ENCODE measurements at places on chromosomes 3 and 15.
A peak's percentile ranks its signal among the peaks of the same experiment; 100 is the strongest.

DNA sequence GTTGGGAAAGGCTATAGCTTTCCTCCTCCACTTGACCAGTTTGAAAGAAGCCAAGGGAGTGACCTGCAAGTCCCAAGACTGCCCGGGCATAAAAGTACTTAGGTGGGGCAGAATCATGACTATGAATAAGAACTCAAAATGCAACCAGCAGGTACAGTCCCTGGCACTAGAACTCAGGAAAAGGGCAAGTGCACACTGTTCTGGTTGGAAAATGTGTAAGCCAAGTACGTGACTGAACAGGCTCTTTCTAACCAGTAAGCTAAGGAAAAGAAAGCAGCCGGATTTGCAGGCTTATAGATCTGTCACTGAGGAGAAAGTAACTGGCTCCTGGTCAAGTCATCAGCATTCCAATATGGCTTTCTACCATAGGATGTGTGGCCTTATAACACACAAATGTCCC, 101.2 kb upstream of the SLC4A7 start:
- DNase-seq: no peak

DNA sequence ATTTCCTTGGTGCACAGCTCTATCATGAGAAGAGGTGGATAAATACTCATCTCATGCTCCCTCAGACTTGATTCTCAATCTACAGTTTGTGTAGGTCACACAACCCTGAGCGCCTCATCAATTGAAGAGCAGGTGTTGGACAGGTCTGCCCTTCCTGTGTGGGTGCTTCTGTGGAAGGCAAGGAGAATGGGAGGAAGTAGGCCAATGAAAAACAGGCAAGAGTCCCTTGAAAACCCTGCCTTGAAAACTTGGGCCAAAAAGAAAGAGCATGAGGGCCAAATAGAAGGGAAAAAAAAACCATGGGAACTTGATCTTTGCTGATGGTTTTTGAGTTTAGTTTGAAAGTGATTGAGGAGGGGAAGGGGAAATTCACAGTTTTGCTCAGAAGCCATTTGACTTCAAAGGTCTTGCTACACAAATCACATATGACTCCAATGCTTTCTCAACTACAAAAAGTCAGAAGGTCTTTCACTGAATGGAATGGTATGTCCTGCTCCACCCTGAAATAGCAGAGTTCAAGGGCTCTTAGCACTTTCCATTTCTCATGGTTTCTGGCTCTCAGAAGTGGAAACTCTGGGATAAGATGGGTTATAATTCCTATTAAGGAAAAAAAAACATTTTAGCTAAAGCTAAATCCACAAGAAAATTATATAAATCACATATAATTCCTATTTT, 37.2 kb upstream of the TM4SF1 start:
- peak; percentile 44 for DNase-seq

DNA sequence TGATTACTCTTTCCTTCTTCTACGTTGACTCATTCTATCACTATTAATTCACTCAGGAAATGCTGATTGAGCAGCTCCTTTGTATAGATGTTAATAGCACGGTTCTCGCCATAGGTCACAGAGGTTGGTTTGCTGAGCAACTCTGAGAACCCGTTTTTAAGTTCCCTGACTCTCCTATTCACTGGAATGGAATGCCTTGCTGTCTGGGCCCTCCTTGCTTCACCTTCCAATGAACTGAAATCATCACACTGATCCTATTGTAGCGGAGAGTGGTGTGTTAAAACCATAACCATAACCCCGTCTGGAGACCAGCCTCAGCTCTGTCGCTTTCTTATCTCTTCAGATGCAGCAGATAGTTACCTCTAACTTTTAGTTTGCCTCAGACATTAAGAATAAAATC, 323.6 kb downstream of the GABRB3 start:
- no peak for DNase-seq

DNA sequence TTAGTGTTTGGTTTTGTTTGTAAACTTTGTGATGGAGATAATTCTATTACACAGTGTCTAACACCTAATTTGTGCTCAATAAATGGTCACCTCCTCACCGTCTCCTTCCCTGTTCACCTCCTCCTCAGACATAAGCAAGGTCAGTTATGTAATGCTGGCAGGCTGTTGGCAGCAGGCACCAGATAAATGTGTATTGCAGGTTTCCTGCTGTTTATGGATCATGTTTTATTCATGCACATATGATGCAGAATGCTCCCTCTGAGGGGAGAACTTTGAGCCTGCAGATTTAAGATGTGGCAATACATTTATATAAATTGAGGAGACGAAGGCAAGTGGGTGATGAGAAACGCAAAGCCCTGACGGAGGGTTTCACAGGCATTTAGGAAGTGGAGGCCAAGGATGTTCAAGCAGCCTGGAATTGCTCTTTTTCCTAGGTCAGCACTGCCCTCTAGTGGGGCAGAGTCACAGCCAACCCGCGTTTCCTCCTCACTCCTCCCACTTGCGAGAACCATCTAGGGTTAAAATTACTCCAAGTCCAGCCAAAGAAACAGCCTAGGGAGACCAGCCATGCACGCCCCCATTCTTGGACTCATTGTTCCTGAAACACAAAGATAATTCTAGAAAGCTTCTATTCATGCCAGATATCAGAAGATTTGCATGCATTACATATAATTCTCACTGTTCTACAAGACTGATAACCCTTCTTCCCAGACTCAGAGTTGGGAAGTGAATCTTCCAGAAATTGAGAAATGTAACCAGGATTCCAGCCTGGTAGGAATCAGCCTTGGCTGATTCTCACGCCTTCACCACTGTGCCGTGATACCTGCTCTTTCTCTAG, 228.7 kb downstream of the SLCO3A1 start:
- DNase-seq: peak; percentile 56

- no peak for DNase-seq
These were observed 46.6 kb upstream of the ATP2B2 start for GRCh38 chr3:10551821-10552630.

- no peak for DNase-seq
These were observed 269.8 kb downstream of the RYR3 start for GRCh38 chr15:33580526-33580925.

DNA sequence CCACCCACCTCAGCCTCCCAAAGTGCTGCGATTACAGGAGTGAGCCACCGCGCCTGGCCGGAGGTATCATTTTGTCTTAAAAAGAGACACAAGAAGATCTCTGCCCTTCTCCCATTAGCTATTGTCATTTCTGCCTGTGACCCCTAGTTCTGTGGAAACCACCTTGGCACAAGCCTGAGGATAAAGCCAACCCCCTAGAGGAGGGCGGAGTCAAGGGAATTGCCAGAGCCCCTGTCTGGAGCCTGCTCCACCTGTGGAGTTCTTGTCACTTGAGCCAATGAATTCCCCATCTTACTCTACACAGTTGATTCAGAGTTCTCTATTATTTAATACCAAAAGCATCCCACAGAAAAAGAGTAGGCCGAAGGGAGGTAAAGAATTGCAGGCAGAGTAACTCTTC, 34.9 kb upstream of the KLHL6 start:
- no peak for DNase-seq

DNA sequence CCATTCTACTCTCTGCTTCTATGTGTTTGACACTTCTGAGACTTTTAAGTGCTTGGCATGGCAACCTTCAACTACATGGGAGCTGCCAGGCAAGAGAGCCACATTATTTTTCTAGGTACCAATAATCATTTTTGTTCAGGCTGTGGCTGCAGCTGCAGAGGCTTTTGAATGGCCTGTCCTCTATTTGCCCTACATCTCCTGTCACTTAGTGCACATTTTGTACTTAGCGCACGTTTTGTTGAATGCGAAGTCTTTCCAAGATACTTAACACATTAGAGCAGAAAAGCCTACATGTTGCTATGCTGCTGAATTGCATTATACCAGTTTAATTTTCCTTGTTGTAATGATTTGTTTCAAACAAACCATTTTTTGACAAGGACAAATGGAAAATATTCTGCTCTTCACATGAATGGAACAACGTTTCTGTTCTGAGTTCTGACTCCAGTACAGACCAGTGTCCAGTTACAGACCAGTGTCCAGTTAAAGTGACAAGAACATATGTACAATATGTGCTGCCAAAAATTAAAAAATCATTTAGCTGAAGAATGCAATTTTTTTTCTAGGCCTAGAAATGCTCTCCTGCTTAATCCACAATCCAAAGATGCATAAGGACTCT, 113.9 kb downstream of the ABI3BP start:
- DNase-seq: no peak

- DNase-seq: no peak
These were observed 57.5 kb upstream of the NANOGP8 start for GRCh38 chr15:35142578-35142977.

GRCh38 chr3:32510075-32510724, 7.5 kb upstream of the CMTM6 start:
- peak; percentile 76 for DNase-seq

DNA sequence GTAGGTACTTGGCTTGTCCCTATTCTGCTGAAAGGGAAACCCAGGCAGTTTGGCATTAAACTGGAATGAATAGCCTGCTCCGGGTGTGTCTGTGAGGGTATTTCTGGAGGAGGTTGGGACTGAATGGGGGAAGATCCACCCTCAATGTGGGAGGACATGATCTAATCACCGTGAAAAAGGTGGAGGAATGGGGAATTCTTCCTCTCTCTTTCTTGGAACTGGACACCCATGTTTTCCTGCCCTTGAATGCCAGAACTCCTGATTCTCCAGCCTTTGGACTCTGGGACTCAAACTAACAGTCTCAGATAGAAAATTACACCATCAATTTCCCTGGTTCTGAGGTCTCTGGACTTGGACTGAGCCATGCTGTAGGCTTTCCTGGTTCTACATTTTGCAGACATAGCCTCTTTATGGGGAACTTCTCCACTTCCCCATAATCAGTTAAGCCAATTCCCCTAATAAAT, 391.7 kb downstream of the EDEM1 start:
- no peak for DNase-seq

DNA sequence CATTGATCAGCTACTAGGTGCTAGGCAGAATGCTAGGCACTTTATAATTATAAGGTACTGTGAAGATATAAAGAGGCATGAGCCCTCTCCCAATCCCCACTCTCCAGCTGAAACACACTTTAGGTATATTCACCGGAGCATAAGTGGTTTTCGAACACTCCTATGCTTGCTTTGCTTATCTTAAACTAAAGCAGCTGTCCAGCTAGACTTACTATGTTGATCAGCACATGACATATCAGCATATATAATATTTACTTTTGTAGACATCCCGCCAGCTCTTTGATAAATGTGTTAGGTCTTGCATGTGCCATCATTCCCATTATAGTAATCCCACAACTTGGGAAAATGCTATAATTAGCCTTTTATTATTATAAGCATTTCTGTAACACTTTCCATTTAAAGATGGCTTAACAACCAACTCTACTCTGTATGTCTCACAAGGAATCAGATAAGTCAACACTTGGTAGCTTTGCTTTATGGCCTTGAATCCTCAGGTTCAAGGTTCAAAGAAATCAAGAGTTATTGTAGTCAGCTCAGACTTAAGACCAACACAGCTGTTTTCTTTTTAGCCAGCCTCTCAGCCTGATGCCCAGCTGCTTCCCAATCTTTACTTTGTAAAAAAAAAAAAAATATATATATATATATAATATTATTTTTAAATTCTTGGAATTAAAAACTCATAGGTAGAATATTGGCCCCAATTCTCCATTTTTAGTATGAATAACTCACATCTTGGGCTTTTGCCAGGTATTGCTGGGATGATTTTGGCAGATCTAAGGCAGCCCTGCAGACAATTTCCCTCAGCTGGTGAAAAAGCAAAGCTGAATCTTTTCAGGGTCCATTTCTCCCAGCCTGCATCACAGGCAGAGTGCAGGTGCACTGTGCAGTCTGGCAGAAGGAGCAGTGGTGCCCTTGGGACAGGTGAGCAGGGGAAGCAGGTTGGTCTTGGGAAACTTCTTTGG, 104.2 kb downstream of the THRB start:
- DNase-seq: no peak

GRCh38 chr15:79474252-79474651, 42.1 kb downstream of the MINAR1 start:
- peak; percentile 6 for DNase-seq

DNA sequence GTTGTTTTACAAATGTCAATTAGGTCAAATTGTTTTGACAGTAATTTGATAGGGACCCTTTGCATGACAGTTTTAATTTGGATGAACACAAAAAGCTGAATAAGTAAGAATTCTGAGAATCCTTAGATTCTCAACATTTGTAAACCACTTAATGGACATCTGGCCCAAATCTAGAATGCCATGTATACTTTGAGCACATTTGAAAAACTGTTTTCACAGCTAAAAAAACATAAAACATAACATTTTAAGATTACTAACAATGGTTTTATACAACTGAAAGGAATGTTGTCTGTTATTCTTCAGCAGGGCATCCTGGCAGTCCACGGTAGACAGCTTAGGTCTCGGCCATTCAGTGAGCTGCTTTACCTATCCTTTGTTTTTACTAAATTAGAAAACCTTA, 34.5 kb upstream of the TM2D3 start:
- no peak for DNase-seq

- no peak for DNase-seq
These were observed 6.9 kb downstream of the AADACL2 start for GRCh38 chr3:151740581-151740980.

DNA sequence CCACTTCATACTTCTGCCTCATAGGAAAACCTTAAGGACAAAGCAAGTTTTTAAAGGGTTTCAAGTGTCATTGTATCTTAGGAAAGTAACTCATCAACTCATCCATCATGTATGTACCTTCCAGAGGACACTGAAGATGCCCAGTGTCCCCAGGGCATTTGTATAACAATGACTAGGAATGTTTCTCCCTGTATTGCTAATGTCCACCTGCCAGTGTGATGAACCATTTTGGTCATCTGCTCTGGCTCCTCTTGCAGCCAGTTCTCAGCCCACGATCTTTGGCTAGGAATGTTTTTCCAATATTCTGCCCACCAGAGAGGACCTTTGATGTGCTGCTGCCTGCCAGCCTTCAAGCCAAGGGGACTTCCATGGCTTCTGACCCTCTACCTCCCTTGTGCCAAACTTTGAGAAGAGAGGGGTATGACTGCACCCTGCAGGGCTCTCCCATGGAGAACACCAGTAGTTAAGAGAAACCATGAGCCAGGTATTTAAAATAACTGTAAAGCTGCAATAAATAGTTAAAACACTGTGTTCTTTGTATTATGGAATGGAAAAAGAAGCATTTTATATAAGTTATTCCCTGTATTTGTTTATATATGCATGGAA, 11.4 kb downstream of the LMOD3 start:
- DNase-seq: no peak

GRCh38 chr3:12622335-12622734, 41.6 kb downstream of the RAF1 start:
- no peak for DNase-seq

- DNase-seq: peak; percentile 88
These were observed 59.9 kb downstream of the LRRFIP2 start for GRCh38 chr3:37114251-37115145.

GRCh38 chr3:13110678-13111116, 37.5 kb upstream of the IQSEC1 start:
- peak; percentile 33 for DNase-seq

All from fibroblast of villous mesenchyme (primary cell).